Substantia nigra (tissue), 51 donors: ENCODE measurements at places on chromosomes 1 and 21.

- no peak for DNase-seq
Observed at GRCh38 chr1:111888740-111889376, 100.6 kb downstream of the KCND3 start.

GRCh38 chr1:155339515-155340097 lies 18.9 kb downstream of the RUSC1 start:
- no peak for DNase-seq

DNA sequence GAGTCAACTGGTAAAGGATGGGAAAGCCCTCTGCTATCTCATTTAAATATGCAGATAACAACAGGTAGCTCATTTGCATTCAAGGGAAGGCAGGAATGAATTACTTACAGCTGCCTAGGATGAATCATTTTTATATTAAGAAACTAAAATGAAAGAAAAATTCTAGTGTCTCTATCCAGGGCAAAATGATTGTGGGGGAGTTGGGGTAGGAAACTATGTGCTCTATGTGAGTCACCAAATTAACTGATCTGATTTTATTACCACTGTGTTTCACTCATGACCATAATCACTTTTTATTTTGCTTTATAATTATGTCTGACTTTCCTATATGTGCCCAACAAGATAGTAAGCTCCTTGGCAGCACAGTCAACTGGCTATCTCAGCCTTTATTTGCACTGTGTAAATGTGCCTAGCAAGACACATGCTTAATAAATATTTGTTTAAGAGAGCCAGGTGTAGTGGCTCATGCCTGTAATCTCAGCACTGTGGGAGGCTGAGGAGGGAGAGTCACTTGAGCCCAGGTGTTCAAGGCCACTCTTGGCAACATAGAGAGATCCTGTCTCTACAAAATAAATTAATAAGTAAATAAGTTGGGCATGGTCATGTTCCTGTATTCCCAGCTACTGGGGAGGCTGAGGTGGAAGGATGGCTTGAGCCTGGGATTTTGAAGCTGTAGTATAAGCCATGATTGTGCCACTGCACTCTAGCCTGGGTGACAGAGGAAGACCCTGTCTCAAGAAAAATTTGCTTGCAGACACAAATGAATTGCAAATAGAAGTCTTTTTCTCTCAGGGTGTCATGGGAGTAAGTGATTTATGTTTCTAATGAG lies 84.1 kb downstream of the SPAG17 start:
- DNase-seq: no peak

DNA sequence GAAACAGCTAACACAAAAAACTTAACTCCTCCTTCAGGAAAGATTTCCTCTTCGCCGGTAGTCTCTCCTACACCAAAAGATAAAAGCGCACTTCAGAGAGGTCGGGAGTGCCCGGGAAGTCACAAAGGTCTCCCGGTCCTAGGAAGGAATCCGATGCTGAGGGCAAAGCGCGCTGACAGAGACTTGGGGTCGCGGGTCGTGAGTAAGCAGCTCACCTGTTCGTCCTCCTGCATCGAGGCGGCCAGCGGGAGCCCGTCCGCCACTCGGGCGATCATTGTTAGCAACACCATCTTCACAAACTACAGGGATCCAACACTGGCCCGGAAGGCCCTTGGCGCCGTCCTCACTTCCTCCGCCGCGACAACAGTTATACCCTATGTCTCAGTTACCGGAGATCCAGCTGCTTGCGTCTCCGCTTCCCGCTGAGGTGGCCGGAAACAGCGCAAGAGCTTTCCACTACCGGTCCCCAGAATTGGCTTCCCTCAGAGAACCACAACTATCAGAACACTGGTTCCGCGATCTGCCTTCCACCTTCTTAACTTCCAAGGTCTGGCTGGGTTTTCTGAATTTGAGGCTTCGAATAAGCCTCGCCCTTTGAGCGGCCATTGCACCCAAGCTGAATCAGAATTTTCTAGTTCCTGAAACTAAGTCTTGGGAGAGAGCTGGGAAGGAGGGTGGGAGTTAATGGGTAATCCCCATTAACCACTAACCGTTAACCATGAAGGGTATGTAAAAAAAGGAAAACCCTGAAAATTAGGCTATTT lies at the start of gene SEC22B:
SEC22B (minus strand) TSS at position 429 of the 764 bp plus-strand sequence; CDS start at position 290, 139 bp downstream.
- DNase-seq: peak; percentile 76

DNA sequence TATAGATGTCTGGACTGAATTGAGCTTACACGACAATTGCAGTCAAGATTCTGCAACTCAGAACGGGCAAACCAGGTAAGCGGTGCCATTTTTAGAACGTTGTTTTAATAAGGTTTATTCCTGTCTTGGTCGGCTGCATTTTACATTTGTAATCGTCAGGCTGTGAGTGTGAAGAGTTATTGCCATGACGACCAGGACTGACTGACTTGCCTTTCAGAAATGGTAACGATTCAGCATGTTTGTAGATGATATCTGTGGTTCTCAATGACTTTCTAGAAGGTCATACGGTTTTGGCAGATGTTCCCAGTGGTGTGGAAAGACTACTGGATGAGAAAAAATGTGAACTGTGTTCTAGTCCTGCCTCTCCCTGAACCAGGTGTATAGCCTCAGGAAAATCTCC lies 271.3 kb upstream of the B3GALT2 start:
- DNase-seq: no peak

DNA sequence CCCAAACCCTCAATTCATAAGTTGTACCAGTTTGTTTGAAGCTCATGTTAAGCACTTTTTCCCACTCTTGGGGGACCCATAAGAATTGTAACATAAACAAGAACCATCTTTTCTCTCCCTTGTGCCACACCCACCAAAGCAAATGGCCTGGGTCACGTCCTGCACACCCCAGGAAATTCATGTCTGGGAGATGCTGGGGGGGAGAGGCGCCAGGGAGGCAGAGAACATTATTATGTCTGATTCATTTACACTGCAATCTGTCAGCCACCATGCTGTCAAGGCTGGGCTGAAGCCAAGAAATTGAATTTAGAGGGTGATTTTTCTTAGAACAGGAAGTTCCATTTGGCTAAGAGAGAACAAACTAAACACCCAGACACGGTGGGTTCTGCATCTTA lies 37.2 kb upstream of the IPO9 start:
- DNase-seq: no peak

- DNase-seq: no peak
Observed at GRCh38 chr1:159584536-159584935, 3.1 kb upstream of the APCS start.

- no peak for DNase-seq
Observed at GRCh38 chr1:160996178-160996577, 24.8 kb downstream of the F11R start.

GRCh38 chr1:74050386-74050785 lies 147.6 kb downstream of the LRRIQ3 start:
- DNase-seq: no peak

DNA sequence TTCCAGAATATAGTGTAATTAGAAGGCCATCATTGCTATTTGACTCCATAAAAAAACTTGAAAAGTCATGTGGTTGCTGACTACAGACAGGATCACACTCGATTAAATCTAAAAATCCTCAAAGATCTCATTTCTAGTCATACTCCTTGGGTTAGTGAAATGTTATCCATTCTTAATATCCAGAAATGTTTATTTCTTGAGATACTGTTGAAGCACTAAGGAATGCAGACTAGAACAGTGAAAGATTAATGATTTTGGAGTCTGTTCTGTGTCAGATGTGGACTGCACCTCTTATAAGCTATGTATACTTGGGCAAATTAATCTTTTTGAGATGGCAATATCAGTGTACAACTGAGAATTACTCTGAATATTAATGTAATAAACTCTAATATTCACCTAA lies 65.1 kb downstream of the ADSS2 start:
- no peak for DNase-seq
